ENCODE measurements at places on chromosomes 4 and X.

GRCh38 chr4:174467107-174467506 lies 55.2 kb downstream of the HPGD start:
- no peak for DNase-seq

DNA sequence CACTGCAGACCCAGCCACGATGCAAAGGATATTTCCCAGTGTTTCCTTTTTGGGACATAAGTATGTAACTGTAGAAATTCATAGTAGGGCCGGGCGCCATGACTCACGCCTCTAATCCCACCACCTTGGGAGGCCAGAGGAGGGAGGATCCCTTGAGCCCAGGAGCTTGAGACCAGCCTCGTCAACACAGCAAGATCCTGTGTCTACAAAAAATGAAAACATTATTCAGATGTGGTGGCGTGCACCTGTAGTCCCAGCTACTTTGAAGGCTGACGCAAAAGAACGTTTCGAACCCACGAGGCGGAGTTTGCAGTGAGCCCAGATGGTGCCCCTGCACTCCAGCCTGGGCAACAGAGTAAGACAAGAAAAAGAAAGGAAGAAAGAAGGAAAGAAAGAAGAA lies 49.2 kb downstream of the CRLF2 start:
- DNase-seq = no peak

- no peak for DNase-seq
Observed at GRCh38 chr4:55321707-55322264, 24.3 kb upstream of the SRD5A3 start.

DNA sequence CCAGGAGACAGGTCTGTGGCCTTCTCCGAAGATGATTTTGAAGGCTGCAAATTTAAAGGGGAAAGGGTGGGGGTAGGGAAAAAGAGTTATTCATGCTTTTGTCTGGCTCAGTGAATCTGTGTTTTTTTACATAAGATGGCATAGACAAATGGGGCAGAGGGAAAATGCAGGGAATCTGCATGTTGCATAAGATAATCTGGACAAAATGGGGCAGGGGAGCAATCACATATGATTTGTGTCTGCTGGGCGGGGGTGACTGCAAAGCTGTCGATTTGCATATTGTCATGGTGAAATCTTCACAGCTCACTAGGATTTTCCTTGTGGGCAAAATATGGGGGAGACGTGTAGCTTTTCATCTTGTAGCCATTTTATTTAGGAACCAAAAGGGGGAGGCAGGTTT lies 29.4 kb upstream of the GYG2 start:
- no peak for DNase-seq

DNA sequence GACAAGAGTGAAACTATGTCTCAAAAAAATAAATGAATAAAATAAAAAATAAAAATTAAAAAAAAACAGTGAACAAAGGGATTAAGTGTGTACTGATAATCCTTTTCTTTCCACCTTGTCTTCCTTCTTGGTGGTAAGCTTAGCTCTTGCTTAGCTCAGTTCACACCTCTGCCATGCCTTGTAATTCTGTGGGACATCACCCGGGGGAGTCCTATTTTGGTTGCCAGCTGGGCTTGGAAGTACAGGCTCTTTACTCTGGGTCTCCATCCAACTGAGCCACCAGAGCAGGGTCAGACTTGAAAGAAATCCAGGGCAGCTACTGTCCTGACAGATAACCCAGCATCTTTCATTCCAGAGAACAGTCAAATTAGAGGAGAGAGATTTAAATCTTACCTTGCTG lies 204.2 kb upstream of the TEX13A start:
- no peak for DNase-seq

- no peak for DNase-seq
Observed at GRCh38 chr4:168759959-168760527, 250.0 kb downstream of the CBR4 start.

- DNase-seq = no peak
Observed at GRCh38 chrX:15939737-15940136, 85.1 kb upstream of the AP1S2 start.

- DNase-seq = no peak
Observed at GRCh38 chr4:48472794-48473193, 10.3 kb upstream of the SLC10A4 start.

DNA sequence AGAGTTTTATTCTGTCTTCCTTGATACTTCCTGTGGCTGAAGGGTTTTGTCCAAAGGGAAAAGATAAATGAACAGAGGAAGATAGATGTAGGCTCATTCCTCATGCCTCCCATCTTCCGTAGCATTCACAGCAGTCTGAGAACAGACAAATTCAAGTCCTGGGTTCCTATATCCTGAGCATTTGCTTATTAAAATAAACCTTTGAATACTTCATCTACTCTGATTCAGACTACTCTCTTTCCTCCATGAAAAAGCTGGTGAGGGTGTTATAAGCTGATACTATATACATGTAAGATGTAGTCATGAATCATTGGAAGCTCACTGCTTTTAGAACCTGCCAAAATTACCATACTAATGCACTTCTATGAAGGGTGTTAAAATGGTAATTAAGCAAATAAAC lies 61.2 kb downstream of the GAB1 start:
- DNase-seq = no peak

DNA sequence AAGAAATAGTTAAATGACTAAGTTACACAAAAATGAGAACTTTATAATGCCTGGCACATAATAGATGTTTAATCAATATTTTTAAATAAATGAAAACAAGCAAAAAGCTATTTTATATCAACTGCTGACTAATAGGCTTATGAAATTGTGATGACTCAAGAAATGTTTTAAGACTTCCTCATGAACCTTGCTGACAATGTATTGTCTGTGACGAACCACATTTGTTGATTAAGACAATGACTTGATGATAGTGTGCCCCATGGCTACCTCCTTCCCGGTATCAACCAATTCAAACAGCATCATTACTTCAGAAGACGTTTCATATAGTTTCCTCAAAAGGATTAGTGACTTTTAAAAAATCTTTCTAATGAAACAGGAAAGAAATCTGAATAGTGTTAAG lies 7.9 kb downstream of the CXCL6 start:
- no peak for DNase-seq

- DNase-seq = no peak
Observed at GRCh38 chrX:1322393-1322792, 14.2 kb upstream of the IL3RA start.

GRCh38 chr4:74796631-74797030 lies 2.3 kb upstream of the BTC start:
- no peak for DNase-seq

All from caudate nucleus (tissue), 63 donors.